ENCODE measurements at places on chromosomes 16 and 17.

- DNase-seq: peak; percentile 68
Observed at GRCh38 chr16:10579965-10580882, at the start of gene EMP2. EMP2 (minus strand) TSS chr16:10580598; CDS start chr16:10547617, 32,981 bp downstream.

GRCh38 chr16:77690416-77690815 lies 31.9 kb upstream of the NUDT7 start:
- DNase-seq: no peak

DNA sequence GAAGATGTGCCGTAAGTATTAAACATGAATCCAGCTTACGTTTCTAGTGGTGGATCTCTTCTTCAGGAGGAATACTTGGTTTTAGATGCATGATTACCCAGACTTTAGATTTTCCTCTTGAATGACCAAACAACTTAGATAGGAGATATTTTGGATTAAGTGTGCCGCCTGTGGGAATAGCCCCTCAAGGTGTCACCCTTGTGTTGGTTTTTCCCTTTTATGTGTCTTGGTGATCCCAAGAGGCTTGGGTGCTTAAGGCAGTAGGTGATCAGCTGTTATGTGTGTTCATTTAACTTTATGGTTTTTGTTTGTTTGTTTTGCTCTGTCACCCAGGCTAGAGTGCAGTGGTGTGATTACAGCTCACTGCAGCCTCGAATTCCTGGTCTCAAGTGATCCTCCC lies 115.1 kb downstream of the PPM1E start:
- DNase-seq: peak; percentile 1

DNA sequence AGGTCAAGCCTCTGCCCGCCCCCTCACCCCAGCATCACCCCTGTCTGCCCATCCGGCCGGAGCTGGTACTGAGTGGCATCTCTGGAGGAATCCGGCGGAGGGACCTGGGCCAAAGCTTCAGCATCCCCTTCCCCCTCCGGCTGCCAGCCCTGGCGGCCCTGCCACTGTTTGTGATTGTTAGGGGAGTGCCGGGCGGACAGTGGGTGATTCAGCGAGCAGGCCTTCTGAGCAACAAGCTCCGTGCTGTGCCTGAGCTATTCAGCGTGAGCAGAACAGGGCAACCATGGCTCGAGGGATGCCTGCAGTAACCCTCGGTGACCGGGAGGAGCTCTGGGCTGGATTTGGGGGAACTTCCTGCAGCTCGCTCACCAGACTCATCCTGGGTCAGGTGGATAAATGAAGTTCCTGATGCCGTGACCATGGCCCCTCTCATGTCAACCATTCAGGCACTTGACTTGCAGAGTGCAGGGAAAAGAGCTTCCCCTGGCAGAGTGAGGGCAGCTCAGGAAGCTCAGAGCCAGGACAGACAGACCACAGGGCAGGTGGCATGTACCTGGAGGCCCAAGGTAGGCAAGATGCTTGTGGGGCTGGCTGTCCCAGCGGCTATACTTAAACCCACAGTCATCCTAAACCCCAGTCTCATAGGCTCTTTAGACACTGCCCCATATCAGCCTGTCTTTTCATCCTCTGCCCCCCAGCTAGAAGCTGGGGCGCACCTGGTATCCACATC lies 24.3 kb upstream of the MLKL start:
- peak; percentile 29 for DNase-seq

DNA sequence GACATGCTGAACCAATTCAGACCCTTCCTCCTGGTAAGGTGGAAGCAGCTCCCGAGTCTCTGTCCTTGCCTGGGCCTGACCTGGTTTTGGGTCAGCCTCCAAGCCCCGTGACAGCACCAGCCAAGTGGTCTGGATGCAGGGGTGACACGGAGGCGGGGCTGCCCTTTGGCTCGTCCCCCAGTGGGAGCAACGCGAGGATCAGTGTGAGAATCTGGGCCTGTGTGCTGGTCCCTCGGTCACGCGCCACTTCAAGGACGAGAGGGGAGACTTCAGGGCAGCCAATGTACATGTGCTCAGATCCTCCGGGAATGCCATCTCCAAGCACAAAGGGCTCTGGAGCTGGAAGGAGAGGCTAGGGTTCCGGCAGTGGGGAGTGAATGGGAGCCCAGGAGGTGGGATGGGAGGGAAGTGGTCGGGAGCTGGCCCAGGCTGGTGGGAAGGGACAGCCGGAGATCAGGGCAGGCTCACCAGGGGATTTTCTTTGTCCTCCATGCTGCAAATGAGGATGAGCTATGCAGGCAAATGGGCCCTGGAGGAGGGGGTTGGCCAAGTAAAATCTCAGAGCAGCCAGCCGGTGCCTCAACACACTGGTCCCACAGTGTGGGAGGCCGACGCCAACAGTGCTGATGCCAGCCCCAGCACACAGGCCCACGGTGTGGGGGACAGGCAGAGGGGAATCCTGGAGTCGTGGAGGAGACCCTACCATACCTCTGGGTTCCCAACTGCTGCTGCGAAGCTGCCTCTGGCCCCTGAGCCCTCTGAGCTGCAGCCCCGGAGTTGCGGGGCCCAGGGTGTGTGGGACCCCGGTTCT lies 4.2 kb upstream of the NDRG4 start:
- no peak for DNase-seq

GRCh38 chr16:50173316-50173715 lies 20.2 kb downstream of the TENT4B start:
- no peak for DNase-seq

DNA sequence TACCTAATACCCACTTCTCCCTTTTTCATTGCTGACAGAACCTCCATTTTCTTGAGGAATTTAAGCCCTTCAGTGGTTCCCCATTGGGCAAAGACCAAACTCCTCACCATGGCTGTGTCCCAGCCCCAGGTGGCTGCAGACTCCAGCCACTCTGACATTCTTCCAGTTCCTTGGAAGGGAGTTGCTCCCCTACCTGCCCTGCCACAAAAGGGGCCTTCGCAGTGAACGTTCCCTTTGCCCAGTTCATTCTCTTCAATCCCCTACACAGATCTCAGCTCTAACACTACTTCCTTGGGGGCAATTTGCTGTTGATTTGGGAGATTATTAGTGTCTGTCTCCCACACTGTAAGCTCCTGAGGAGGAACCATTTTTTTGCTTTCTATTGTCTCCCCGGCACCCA lies 3.2 kb upstream of the AKTIP start:
- no peak for DNase-seq

DNA sequence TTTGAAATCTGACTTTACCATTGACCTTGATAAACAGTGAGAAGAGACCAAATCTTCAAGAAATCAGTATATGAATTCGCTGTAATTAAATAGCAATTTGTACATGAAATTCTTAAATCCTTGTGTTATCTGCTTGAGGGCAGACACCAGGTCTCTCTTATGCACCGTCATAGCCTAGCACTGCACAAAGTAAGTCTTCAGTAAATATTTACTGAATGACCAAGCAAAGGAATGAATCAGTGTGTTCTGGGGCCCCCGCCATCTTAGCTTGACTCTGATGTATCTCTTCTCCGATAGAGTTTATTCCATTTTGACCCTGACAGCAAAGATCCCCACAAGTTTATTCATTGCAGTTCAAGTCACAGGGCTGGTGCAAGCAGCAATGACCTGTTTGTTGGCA lies 328.0 kb downstream of the TMEM114 start:
- no peak for DNase-seq

GRCh38 chr16:56423584-56424403 lies 1.6 kb downstream of the AMFR start:
- DNase-seq: peak; percentile 7

DNA sequence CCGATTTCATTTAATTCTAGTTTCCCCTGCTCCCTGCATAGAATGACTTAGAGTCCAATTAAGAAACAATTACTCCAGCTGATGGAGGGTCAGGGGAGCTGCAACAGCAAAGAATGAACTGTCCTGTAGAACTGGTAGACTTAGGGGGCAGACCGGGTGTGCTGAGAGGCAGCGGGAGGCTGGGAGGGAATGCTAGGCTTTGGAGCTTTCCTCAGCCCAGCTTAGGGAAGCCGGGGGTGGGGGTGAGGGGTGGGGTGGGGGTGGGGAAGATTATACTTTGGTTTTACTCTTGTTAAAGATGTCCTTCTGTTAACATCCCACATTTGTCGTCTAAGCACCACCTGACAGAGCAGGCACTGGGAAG lies 458.6 kb upstream of the ASIC2 start:
- DNase-seq: no peak

Data from fibroblast of mammary gland (primary cell).